HEK293T (cell line): ENCODE measurements at places on chromosomes 1 and 21.
A peak's percentile ranks its signal among the peaks of the same experiment; 100 is the strongest.

DNA sequence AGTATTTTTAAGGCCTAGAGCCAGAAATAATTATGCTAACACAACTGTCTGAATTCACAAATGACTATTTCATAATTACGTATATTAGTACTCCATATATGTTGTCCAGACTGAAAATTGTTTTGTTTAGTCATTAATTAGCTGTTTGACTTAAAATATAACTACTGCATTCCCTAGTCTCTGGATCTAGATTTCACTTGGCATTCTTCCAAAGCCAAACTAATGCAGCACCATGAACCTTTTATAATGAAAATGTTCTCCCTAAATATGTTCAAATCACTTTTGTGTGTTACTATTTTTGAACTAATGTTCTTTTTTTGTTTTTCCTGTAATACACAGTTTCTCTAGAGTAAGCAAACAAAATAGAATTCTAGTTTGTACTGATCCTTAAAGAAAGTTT, 46.1 kb downstream of the CAMTA1 start:
- DNase-seq: no peak

DNA sequence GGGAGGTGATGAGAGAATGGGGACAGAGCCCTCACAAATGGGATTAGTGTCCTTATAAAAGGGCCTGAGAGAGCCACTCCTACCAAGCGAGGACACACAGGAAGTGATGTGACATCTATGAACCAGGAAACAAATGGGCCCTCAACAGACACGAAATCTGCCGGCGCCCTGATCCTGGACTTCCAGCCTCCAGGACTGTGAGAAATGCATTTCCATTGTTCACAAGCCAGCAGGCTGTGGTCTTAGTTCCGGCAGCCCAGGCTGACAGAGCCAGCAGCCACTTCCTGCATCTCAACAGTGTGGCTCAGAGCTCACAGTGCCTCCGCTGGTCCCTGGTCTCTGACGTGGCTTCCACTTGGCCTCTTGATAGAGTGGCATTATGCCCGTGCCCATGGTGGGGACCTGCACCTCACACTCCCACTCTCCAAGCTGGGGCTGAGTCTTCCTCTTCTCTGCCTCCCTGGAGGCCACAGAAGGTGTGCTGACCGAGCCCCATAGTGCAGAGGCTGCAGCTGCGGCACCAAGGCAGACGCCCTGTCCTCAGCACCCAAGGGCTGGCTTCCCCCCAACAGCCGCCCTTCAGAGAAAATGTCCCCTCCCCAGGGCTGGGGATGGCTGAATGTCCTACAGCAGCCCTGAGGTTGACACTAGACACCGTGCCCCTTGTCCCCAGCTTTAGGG, 44.9 kb downstream of the ACOT7 start:
- no peak for DNase-seq

- DNase-seq: no peak
Observed at GRCh38 chr1:147612366-147612765, 58.0 kb downstream of the ACP6 start.

DNA sequence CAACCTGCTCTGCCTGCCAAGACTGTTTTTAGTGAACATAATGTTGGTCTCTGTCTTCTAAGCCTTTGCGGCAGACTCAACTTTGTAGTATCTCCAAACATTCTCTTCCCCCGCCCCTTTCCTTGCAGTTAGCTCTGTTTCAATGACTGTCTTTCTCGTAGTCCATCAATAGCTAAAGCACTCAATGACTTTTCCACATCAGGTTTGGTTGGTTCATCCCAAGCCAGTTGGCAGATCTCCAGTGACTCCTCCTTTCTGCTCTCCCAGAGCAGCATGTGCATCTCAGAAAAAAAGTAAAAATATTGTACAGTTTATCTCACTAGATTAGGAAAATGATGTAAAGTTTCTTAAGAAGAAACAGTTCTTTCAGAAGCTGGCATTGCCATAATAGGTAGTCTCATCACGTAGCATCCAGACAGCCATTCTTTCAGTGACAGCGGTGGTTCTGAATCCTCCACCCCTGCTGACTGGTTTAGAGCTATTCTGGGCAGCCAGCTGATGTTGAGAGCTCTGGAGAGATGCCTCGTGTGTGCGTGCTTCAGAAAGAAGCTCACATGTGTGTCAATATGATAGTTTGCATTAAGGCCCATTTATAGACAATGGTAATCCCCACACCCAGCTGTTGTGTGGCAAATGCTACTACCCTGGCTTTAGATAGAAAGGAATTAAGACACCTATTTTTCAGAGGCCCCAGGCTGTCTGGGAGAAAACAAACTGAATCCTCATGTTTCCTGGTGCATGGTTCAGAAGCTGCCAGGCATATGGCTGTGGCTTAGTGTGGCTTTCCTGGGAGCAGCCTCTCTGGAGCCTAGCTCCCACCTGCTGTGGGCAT, 53.2 kb downstream of the CNN3 start:
- DNase-seq: no peak

GRCh38 chr1:119327450-119328155, 41.0 kb upstream of the HAO2 start:
- peak; percentile 78 for DNase-seq

DNA sequence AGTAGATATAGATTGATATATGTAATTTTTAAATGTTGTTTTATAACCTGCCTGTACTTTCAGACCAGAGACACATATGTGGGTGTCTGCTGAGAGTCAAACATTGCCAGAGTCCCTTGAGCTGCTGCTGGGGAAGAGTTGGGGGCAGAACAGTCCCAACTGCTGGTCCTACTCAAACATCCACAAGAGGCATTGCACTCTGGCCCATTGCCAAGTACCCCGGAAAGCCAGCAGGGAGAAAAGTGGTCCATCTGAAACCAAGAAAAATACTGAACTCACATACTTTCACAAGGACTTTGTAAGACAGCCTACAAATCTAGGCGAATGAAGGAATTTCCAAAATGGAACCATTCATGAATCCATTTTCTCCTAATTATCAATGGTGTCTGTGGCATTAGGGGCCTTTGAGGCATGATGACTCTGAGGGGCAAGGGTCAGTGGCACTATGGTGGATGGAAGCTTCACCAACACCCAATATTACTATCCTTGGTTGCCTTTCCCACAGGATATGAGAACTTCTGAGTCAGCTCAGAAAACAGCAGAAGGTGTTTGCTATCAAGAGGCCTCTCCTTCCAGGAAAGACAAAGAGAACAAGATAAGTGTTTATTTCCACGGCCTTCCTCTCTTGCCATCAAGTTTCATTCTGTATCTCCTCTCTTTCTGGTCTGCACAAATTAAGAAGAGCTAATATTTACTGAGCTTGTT, 7.3 kb upstream of the TBX15 start:
- DNase-seq: no peak

DNA sequence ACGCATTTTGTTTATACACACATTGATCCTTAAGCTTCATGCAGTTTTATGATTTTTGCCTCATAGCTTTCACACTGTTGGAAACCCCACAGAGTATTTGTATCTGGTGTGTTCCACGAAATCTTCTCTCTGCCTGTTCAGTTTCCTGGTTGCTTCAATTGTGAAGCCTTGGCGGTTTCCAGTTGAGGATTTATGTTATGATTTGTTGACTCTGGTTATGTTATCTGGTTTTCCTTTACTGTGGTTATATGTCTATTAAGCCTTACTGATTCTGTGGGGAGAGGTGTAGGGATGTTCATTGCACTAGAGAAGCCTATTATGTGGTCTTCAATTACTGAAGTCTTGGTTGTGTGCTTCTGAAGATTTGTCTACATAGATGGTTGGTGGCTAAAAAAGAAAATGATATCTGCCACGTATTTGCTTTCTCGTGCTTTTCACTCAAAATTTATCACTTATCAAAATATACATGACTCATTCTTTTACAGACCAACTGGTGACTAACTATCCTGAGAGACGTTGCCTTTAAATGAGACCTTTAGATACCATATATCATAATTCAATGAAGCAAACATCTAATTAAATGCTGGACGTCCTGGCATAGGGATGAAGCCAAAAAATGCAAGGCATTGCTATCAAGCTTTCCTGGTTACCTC, 488.0 kb upstream of the B3GALT2 start:
- DNase-seq: no peak

- no peak for DNase-seq
Observed at GRCh38 chr1:30300669-30301068, 422.7 kb downstream of the MATN1 start.

DNA sequence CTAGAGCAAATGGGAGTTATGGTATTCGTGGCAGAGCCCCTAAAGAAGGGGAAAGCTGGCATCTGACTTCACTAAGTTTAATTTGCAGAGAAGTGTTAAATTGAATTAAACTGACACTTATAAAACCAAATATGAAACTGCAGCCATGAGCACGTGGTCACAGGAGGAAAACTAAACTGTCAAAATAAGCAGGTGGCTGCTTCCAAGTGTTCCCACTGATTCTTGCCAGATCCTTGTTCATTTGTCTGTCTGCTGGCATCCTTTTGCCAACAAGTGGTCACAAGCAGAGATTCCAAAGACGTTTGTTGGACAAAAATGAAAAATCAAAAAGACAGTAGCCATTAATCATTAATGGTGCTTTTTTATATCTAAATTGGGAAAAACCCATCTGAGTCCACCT, 6.5 kb upstream of the CELA2B start:
- DNase-seq: no peak

DNA sequence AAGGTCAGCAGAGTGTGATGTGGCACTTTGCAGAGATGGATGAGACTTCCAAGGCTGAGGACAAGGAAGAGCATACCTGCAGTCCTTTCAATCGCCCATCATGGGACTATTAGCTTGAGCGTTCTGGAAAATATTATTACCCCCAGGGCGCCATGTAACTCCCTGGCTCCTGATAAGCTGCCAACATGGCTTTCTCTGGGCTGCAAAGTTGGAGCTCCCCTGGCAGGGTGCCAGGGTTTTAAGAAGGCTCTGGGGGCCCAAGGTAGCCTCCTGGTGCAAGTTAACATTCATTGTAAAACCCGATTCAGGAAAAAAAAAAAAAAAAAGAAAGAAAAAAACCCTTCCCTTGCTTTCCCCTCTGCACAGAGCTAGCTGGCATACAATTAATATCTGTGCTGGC, 196.7 kb downstream of the PBX1 start:
- DNase-seq: no peak

GRCh38 chr1:76830373-76830772, 36.9 kb upstream of the ST6GALNAC5 start:
- no peak for DNase-seq

DNA sequence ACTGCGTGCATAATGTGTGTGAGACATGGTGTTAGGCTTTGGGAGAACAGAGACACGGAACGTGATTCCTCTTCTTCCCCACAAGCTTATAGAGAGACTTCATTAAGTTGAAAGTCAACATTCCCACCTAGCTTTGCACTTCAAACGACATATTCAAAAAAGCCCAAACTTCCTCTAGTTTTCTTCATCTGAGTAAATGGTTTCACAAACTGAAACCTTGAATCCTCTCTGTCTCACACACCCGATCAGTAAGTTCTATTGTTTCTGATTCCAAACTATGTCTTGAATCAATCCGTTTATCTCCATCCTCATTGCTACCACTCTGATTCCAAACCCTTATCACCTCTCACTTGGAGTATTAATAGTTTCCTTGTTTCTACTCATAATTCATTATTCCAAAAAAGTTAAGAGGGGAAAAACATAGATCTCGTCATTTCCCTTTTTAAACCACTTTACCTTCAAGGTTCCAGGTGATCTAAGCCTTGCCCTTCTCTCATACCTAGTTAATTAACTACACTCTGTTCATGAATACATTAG, 1.6 kb upstream of the METTL18 start:
- DNase-seq: no peak

GRCh38 chr1:236166041-236166440, 23.7 kb downstream of the GPR137B start:
- no peak for DNase-seq

DNA sequence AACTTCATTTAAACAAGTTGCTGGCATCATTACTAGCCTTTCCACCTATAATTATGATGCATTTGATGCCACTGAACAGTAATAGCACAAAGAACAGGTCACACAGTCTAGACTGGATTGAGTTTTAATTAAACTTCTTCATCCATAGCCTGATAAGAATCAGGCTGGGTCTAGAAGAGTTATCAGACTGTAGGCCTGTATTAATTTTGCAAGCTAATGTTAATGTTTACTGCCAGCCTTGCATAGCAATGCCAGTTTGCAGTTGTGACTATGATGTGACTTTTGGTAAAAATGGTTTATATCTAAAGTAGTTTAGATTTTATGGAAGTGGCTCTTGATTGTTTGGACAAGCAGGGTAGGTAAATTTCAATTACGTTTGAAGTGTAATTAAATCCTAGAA, 68.0 kb downstream of the PRKAA2 start:
- DNase-seq: no peak

DNA sequence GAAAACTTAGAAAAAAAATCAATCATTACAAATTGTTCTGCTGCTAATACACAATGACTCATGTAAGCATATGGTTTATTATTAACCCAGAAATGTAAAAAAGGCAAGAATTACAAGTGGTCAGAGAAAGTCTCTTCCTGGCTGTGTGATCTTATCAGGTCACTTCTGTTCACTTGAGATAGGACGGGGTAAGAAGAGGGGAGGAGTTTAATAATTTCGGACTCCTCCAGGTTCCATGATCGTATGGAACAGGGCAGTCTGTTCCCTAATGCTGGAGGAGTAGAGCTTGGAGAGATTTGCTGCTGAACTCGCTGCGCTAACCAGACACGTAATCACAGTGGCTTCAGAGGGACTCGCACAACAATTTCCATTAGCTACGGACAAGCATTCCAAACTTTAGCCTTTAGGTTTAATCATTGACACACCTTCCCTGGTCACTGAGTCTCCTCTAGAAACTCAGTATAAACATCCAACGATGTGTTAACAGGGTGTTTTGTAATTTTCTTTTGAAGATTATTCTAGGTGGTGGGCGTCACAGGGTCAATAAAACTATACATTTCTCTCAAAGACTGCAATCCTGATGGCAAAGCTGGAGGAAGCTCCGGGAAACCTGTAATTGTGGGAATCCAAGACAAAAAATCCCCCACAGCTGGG, 1.3 kb downstream of the CRYZ start:
- no peak for DNase-seq

DNA sequence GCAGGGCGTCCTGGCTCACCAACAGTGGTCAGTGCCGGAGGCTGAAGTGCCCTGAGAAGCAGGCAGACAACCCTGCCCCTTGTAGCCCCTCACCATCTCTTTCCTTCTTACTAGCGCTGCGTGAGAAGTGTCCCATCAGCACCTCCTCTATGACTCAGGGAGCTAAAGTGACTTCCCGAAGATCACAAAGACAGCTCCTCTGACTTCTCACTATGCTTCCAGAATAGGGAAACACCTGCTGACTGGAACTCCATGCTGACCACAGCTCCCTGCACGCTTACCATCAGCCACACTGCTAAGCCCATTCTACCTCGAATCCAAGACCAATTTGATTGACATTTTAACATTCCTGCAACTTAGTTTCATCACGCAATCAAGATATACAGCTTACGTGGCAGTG, 92.8 kb downstream of the JAK1 start:
- DNase-seq: no peak

GRCh38 chr1:110503471-110503870, 15.5 kb downstream of the KCNA10 start:
- no peak for DNase-seq

- no peak for DNase-seq
Observed at GRCh38 chr21:43376478-43376882, 50.5 kb downstream of the SIK1 start.
